ENCODE measurements at places on chromosomes 2 and 18. TPM values are rescaled to one million over a fixed set of nuclear protein-coding genes. Genes with fewer than 3 reads are reported as not detected.

DNA sequence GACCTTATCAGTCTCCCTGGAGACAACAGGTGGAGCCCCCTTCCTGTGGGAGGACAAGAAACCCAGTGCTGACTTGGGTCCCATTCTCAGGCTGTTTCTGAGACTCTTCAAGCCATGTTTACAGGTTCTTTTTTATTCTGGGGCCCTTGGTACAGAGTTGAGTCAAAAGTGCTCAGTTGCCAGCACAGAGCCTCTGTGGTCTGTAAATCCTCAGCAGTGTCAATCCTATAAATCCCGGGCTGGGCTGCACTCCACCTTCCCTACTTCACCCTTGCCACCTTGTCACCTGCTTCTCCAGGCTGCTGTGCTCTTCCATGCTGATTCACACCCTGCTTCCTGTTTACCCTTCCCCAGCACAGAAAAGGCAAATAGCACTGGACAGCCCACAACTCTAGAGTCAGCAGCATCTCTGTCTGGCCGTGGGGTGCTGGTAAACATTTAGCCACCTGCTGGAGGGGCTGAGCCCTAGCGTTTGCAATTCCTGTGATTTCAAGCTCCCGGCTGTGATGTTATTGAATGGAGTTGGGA is 74.7 kb downstream of the TNFRSF11A start:
- DNase-seq: no peak
- no peak overlapping the region for H3K27ac ChIP-seq
- no peak overlapping the region for H3K4me3 ChIP-seq
- no peaks in the 10 kb centered on the region for H3K36me3 ChIP-seq
- H3K4me1 ChIP-seq: no peaks in the 10 kb centered on the region
- peaks cover 3% of the 10 kb centered on the region for H3K27me3 ChIP-seq

DNA sequence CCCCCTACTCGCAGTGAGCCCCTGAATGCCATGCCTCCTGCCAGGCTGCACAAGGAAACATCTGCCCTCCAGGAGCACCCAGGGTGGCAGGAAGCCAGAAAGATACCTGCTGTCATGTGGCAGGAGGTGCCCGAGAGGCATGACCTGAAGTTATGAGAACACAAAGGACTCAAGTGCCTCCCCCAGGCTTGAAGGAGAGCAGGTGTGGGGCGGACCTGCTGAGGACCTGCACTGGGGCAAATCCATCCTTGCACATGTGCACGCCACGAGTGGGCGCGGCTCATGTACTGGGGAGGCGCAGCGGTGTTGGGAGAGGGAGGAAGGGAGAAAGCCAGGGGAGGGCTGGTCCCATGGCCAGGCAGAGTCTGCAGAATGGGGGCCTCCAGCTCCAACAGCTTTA is 26.9 kb downstream of the SDC1 start:
- DNase-seq: no peak
- no peaks in the 10 kb centered on the region for H3K4me1 ChIP-seq
- no peaks in the 10 kb centered on the region for H3K27me3 ChIP-seq
- H3K27ac ChIP-seq: no peak overlapping the region
- H3K36me3 ChIP-seq: no peaks in the 10 kb centered on the region

DNA sequence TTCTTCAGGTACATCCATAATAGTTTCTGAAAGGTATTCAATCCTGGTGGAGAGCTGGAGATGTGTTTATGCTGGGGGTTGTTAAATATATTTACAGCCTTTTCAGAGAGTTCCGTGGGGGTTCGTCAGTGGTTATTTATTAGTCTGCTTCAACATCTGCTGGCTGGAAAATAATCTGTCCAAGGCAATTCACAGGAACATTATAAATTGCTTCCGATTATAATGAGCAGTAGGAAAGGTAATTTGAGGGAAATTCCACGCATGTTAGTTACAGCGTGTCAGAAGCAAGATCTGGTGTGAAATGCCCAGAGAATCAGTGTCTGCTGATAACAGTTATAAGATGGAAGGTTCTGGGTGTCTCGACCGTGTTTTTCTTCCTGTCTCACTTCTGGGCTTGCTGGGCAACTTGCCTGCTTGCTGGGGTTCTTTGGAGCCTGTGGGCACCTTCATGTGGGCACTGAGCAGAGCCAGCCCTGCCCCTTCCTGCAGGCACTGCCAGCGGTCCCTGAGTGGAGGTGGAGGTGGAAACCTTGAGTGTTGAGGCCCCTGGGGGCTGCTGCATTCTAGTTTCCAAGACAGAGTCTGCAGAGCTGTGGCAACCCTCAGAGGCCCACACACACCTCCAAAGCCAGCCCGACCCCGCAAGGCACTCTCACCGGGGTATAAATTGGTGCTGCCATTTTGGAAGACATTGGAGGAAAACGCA is 185.7 kb downstream of the FAM210A start:
- H3K36me3 ChIP-seq: no peaks in the 10 kb centered on the region
- DNase-seq: peak; percentile 74
- H3K27ac ChIP-seq: peak overlapping the region; percentile 95
- H3K4me3 ChIP-seq: peak overlapping the region; percentile 57
- H3K27me3 ChIP-seq: no peaks in the 10 kb centered on the region

- H3K27ac ChIP-seq: peak overlapping the region; percentile 17
- peaks cover 13% of the 10 kb centered on the region for H3K27me3 ChIP-seq
- H3K36me3 ChIP-seq: peaks cover 7% of the 10 kb centered on the region
- no peak for DNase-seq
- no peak overlapping the region for H3K4me3 ChIP-seq
Measured at GRCh38 chr2:11949732-11950523, 203.5 kb downstream of the LPIN1 start.

GRCh38 chr2:9741110-9741509 is 102.2 kb upstream of the TAF1B start:
- H3K36me3 ChIP-seq: no peaks in the 10 kb centered on the region
- H3K4me1 ChIP-seq: peaks cover 24% of the 10 kb centered on the region
- no peak overlapping the region for H3K4me3 ChIP-seq

GRCh38 chr2:236613612-236614011 is 44.0 kb downstream of the ACKR3 start:
- DNase-seq: no peak
- H3K27ac ChIP-seq: no peak overlapping the region
- H3K4me3 ChIP-seq: no peak overlapping the region
- peaks cover 2% of the 10 kb centered on the region for H3K4me1 ChIP-seq

DNA sequence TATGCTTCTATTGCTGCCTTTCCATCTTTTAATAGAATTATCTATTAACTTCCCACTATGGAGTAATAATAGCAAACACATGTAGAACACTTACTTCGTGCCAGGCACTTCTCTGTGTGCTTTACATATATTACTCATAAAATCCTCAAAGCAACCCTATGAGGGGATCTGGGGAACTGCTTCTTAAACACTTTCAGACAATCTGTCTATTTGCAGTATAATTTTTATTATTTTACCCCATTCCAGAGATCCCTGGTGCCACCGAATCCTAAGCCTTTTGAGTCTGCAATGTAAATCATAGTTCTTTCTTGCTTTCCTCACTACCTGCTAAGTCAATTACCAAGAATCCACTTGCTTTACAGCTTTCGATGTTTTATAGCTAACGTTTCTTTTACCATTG is 25.6 kb upstream of the GCFC2 start:
- H3K4me1 ChIP-seq: no peaks in the 10 kb centered on the region
- peaks cover 8% of the 10 kb centered on the region for H3K36me3 ChIP-seq
- no peak overlapping the region for H3K27ac ChIP-seq
- no peak for DNase-seq
- H3K4me3 ChIP-seq: no peak overlapping the region

DNA sequence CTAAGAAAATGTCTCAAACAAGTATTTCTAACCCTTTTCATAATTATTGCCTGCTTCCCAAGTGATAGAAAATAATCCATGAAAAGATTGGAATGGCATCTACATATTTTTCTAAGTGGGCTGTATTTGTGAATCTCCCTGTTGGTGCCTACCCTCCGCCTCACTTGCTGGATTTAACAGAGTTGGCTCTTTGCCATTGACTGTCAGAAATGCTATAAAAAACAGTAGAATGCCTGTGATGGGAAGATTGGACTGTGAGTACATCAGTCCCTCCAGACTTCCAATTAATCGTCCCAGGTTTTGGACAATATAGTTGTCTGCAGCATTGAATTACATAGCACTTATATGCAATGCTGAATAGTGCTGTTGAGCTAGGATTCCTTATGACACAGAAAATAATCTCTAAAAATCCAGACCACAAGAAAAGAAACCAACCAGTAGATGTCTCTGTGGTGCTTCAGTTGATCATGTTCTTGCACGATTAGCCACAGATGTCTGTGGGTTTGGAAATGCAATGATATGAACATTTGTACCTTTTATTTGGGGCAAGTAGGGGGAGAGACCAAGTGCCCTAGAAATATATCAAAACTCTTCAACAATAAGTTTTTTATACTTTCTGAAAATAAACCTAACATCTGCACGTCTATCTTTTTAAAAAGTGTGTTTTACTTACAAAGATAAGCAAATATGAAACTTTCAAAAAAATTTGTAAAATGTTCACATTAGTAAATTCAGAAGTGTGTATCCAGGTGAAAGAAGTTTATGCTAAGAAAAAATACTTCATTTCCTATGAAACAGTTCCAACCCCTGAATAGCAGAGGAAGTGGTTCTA is 88.5 kb downstream of the DYNAP start:
- peak; percentile 16 for DNase-seq
- H3K4me1 ChIP-seq: no peaks in the 10 kb centered on the region
- no peak overlapping the region for H3K4me3 ChIP-seq

DNA sequence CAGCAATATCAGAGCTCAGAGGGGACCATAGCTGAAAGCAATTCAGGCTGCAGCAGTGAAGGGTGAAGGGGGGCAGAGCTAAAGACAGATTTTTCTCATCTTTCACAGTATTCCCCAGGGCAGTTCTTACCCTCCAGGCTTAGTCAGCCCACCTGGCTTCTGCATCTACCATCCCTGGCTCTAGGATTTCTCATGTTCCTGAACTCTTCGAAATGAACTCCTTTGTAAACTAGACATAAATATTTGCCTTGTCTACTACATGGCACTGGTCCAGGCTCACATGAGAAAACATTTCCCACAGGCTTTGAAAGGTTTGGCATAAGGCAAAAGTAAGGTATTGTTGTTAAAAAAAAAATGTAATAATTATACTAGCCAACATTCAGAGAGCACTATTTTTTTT is 23.6 kb upstream of the NEB start:
- no peaks in the 10 kb centered on the region for H3K36me3 ChIP-seq
- no peak for DNase-seq
- H3K4me3 ChIP-seq: no peak overlapping the region
- H3K27me3 ChIP-seq: no peaks in the 10 kb centered on the region

DNA sequence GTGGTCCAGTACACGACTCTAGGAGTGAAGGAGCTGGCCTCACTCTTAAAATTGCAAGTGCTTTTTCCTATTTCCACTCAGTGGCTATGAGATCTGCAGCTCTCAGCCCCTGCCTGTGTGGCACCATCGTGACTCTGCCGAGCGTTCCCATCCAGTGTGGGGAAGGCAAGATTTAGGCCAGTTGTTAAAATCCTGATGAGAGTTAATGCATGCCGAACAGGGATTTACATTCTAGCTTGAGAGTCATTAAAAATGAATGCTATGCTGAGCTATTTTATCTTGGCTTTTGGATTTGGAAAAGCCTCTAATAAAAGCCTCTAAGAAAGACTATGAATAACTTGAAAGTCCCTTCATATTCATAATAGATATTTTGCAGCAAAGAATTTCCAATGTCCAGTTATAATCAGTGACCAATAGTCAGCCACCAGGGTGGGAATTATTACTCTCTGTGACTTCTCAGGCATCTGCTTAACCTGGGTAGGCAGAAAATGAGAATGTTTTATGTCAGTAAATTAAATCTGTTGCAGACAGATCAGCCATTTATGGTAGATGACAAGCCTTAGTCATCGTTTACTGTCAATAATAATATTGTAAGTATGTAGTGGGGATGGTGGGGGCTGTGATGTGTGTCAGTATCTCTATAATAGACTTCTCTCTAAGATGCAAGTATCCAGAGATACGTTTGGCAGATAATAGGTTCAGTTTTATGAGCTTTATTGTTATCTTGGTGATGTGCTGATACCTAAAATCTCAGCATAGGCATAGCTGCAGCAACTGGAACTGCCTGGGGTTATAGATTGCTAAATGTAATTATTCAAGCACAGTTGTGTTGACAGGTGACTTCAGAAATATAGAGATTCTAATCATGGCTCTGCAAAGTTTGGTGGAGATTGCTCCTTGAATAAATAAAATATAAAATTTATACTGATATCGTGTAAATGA is 207.8 kb downstream of the SOCS6 start:
- DNase-seq: no peak
- peaks cover 3% of the 10 kb centered on the region for H3K4me1 ChIP-seq
- H3K27me3 ChIP-seq: no peaks in the 10 kb centered on the region
- peaks cover 2% of the 10 kb centered on the region for H3K36me3 ChIP-seq

DNA sequence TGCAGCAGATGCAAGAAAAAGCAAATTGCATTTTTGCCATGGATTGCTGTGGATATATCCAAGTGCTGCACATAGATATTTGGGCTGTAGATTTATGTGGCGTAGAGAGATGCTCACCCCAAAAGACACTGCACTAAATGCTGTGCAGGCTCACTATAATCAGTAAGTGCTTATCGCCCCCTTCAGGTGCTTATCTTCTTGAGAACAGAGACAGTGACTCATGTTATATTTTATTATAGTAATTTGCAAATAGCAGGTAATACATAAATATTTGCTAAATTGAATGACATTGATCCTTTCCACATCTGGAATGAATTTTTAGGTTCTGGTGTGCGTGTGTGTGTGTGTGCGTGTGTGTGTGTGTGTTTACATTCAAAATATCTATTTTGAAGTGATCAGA is 36.8 kb upstream of the PLEKHM3 start:
- H3K27me3 ChIP-seq: peaks cover 11% of the 10 kb centered on the region
- DNase-seq: peak; percentile 3
- no peaks in the 10 kb centered on the region for H3K36me3 ChIP-seq

- no peak overlapping the region for H3K27ac ChIP-seq
- peaks cover 44% of the 10 kb centered on the region for H3K27me3 ChIP-seq
- H3K4me3 ChIP-seq: no peak overlapping the region
- DNase-seq: no peak
- H3K4me1 ChIP-seq: no peaks in the 10 kb centered on the region
Measured at GRCh38 chr18:62634979-62635630, 80.2 kb upstream of the PHLPP1 start.

DNA sequence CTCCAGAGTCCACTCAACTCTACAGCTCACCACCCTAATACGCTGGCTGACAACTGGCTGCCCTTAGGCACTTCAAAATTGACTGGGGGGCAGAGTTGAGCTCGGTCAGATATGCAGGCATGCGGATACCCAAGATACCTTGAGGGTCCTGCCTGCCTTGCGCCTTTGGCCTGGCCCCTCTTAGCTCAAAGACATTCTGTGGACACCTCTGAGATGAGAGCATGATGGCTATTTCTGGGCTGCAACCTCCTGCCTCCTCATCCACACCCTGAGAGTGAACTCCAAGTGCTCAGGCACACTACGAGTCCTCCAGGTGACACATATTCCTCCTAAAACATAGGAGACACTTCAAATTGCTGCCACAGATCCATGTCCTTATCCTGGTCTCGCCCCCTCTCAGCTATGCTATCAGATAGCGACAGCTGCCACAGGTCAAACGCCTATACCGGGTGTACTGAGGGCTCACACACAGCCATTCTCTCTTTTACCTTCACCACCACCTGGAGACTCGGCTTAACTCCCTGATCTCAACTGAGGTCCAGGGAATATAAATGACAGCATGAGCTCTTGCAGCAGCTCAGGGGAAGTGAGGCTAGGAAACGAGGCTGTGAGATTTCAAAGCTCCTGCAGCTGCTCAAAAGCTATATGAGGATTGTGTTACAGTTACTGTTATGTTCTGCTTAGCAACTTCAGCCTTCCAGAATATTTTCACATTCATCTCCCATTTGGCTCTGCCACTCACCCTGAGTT is 60.5 kb upstream of the TEX51 start:
- H3K27me3 ChIP-seq: peaks cover 10% of the 10 kb centered on the region
- no peak for DNase-seq
- H3K4me3 ChIP-seq: no peak overlapping the region
- H3K27ac ChIP-seq: no peak overlapping the region

ELAC1 gene
- 14.3 TPM for total RNA-seq

FKBP7 gene
- total RNA-seq: 1.5 TPM

NAT8 gene
- total RNA-seq: not detected

DYSF gene
- 3.4 TPM for total RNA-seq

MPP4 gene
- total RNA-seq: not detected

AMER3 gene
- not detected for total RNA-seq

DHRS9 gene
- not detected for total RNA-seq

Data from naive thymus-derived CD8-positive, alpha-beta T cell (primary cell).